NCI-H1436 treated with DMSO at 0.1 percent for 48 hours (cell line): ENCODE measurements at places on chromosomes 3 and 15.

GRCh38 chr15:66233487-66234415 is 19.8 kb downstream of the MEGF11 start:
- DNase-seq: no peak

DNA sequence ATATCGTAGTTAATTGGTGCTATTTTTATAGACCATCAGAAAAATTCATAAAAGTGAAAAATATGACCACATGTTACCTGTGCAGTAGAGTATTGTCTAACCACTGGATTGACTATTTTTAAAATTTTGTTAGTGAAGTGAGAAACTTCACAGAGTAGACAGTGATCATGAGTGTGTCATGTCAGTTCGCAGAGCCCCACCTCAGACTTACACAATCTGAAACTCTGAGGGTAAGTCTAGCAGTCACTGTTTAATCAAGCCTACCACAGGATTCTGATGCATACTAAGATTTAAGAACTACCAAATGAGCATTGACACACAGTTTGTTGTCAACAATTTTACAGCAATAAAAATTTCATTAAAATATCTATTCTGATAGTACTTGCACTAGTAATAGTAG is 552.9 kb upstream of the SUCLG2 start:
- no peak for DNase-seq

DNA sequence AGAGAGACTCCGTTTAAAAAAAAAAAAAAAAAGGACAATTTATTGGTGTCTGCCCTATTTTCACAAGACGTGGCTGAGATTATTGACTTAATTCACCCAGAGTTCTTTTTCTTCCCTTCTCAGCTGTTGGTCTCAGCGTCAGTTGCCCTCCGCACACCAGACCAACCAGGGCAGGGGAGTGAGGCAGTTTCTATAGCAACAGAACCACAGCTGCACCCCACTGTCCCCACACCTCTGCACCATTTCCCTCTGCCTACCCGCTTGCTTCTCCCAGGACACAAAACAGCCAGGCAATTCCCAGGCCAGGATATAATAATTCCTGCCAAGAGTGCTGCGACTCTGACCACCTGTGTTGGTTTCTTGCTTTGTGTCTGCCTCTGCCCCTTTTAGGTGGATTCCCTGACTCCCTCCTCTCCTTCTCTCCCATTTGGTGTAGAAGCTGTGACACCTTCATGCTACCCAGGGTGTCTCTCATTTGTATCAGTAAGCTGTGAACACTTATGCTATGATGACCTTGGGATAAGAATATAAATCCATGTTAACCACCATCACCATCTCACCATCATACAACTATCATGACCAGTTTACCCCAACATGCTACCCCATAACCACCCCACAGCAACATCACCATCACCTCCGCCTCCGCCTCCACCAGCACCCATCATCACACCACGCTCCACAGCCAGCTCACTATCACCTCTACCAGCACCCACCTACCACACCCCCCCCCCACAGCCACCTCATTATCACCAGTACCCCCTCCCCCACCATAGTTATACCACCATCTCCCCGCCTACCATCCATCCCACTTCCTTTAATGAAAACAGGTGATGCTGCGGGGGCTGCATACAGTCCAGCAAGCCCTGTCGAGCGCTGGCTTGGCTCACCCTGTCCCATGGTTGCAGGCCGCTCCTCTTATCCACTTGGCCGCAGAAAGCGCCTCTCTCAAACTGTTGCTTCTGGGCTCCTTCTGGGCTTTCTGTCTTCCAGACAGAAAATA is 589 bp downstream of the EPB42 start:
- no peak for DNase-seq

DNA sequence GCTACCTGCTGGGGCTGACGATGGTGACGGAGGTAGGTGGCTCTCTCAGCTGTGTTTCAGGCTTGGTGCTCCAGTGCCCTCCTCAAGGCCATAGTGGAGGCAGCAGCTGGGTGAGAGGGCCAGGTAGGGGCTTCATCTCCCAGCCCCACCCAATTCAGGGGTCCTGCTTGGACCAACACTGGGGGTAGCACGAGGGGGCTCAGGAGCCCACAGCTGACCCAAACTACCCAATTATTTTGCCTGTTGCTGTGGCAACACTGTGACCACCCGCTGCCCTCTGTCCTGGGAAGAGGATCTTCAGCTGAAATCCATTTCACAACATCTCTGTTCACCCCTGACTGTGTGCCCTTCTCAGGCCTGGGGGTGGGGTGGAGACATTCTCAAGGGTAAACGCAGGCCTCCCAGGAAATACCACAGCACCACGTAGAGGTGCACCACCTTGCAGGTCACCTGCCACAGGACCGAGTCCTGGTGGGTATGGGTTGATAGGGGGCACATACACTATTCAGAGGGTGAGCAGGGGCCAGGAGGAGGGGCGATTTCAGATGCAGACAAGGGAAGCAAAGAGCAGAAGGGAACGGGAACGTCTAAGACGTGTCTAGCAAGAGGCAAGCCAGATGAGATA is 62.7 kb downstream of the GRIP2 start:
- no peak for DNase-seq

DNA sequence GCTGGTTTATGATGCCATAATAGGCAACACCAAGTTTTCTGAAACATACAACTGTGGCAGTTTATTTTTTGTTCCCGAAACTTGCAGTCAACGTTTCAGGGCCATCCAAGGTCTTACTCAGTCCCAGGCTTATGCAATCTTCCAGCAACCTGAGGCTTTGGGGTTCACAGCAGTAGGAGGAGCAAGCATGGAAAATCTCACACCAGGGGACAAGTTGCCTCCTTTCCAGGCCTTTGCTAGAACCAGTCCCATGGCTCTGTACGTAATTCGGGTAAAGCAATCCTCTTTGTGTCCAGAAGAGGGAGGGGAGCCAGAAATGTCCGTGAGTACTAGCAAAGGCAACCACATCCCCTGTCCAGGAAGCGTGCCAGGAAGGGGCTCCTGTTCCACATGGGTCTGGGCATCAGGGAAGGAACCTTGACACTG is 4.7 kb upstream of the FAM240A start:
- DNase-seq: no peak

DNA sequence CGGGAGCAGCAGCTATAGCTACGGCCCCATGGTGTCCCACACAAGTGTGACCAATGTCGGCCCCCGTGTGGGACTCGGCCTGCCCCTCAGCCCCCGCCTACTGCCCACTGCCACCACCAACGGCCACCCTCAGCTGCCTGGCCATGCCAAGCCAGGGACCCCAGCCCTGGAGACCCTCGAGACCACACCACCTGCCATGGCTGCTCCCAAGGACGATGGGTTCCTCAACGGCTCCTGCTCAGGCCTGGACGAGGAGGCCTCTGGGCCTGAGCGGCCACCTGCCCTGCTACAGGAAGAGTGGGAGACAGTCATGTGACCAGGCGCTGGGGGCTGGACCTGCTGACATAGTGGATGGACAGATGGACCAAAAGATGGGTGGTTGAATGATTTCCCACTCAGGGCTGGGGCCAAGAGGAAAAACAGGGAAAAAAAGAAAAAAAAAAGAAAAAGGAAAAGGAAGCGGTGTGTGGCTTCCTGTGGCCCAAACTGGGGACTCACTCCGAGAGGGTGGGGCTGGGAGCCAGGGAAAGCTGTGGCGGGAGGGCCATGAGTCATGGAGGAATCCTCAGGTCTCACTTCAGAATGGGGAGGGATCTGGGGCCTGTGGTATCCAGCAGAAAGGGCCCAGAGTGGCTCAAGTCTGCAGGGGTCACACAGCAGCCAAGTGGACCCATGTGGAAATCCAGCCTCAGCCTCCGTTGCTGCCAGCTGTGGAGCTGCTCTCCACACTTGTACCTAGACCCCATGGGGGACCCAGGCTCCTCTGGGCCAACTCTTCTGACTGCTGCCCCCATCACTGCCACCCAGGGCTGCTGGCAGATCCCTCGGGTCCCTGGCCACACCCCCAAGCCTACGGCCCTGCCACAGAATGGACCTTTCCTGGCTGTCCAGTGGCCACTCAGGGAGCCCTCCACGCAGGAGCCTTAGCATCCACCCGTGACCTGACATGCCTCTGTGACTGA is 26.1 kb downstream of the PTH1R start:
- no peak for DNase-seq
